Fibroblast of skin of scalp (primary cell): ENCODE measurements at places on chromosomes 4 and X.
A peak's percentile ranks its signal among the peaks of the same experiment; 100 is the strongest.

GRCh38 chr4:128550060-128550459 is 259.4 kb upstream of the JADE1 start:
- no peak for DNase-seq

DNA sequence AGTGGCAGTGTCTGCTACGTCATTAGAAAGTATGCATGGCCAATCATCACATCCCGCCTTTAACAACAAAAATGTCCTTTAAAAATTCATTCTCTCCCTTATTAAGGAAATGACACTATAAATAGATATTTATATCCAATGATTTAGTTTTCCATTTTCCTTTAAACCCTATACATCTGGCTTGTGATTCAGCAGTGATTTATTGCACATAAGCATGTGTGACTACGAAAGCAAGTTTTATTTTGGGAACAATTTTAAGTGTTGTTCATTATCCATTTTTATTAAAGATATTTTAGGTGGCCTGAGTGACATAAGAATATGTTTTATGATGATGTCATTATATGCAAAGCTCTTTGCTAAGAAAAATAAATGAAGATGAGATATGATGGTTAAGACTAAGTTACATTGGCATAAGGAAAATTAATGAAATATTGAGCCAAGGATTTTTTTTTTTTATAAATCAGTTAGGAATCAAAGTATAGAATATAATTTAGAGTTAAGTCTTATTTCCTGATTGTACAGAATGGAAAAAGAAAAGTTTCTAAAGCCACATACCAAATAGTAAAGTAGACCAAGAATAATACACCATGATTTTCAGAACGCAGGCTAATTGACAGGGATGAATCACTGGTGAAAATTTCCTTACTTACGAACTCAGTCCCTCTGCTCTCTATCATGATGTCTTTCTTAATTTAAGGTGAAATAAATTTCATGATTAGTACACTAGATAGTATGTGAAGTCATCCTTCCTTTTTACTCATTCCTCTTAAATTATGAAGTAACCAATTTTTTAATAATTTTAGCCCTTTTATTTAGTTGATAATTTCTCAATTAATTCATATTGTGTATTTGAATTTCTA is 822.4 kb downstream of the FAT4 start:
- DNase-seq: no peak

DNA sequence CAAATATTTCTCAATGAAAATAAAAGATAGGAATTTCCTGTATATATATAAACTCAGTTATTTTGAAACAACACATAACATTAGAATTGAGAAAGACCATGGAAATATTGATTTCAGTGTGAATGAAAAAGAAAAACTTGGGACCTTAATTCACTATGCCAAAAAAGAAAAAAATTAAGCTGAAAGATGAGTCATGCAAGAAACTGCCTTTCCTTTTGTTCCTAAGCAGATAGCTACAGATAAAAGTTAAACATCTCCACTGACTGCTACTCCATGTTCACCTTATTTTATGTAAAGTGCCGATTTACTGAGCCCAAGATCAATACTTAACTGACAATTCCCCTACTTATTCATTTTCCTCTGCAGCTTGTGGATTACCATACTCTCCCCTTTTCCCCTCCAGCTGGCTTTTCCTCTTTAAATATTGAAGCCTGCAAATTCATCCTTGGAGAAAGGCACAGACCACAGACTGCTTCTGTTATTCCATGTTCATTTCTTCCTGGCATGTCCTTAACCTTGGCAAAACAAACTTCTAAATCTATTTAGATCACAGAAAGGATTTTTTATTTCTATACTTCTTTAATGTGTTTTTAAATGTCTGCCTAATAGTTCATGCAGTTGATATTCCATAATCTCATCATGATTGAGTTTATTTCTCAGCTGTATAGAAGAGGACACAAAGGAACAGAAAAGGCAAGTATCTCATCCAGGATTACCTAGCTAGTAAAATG is 40.5 kb upstream of the YTHDC1 start:
- no peak for DNase-seq

DNA sequence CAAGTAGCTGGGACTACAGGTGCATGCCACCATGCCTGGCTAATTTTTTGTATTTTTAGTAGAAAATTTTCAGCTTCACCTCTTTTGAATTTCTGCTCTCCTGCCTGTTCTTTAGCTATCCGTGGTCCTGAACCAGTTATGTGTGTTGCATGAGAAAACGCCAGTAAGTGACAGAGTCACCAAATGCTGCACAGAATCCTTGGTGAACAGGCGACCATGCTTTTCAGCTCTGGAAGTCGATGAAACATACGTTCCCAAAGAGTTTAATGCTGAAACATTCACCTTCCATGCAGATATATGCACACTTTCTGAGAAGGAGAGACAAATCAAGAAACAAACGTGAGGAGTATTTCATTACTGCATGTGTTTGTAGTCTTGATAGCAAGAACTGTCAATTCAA is 13.9 kb downstream of the ALB start:
- peak; percentile 2 for DNase-seq

DNA sequence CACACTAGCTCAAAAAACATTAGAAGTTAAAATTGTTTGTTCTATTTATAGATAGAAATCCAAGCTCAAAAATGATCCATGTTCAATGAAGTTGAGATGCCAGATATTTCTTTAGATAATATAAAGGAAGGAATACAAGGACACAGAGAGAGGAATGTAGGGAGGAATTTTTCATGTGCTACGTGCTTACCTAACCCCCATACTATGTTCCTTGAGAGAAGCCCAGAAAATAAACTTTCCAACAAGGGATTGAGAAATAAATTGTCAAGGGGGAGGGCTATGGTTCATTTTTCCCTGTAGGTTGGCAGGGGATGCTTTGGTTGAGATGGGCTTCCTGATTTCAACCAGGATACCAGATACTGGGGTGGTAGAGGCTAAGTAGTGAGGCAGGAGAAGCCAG is 15.6 kb upstream of the ADH5 start:
- no peak for DNase-seq

GRCh38 chrX:31715675-31716074 is 643.8 kb upstream of the FTHL17 start:
- DNase-seq: no peak

DNA sequence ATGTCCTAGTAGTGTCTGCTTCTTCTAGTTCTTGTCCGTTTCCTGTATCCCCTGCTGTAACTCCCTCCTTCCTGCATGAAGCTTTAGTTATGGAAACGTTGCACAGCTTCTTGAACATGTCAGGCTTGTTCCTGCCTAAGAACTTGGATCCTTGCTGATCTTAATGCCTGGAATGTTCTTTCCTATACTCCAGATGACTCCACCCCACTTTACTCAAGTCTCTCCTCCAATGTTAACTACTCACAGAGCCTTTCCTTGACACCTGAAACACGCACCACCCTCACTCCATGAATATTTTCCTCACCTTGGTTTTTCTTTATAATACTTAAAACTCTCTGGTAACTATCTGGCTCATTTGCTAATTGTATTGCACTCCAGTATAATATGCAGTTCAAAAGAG is 19.4 kb downstream of the MAGEC3 start:
- DNase-seq: no peak

DNA sequence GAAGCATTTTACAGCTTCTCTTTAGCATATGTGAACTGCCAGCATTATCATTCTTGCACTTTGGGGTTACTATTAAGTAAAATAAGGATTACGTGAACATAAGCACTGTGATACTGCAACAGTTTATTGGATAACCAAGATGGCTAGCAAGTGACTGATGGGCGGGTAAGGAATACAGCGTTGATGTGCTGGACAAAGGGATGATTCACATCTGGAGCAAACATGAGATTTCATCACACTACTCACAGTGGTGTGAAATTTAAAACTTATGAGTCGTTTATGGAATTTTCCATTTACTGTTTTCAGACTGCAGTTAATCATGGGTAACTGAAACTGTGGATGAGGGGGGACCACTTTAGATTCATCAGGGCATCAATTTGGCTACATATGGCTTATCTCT is 16.0 kb downstream of the NBDY start:
- DNase-seq: peak; percentile 81

GRCh38 chr4:129098531-129099001 is 2.6 kb downstream of the C4orf33 start:
- DNase-seq: no peak

GRCh38 chrX:134570899-134571298 is 87.4 kb downstream of the PLAC1 start:
- DNase-seq: no peak

DNA sequence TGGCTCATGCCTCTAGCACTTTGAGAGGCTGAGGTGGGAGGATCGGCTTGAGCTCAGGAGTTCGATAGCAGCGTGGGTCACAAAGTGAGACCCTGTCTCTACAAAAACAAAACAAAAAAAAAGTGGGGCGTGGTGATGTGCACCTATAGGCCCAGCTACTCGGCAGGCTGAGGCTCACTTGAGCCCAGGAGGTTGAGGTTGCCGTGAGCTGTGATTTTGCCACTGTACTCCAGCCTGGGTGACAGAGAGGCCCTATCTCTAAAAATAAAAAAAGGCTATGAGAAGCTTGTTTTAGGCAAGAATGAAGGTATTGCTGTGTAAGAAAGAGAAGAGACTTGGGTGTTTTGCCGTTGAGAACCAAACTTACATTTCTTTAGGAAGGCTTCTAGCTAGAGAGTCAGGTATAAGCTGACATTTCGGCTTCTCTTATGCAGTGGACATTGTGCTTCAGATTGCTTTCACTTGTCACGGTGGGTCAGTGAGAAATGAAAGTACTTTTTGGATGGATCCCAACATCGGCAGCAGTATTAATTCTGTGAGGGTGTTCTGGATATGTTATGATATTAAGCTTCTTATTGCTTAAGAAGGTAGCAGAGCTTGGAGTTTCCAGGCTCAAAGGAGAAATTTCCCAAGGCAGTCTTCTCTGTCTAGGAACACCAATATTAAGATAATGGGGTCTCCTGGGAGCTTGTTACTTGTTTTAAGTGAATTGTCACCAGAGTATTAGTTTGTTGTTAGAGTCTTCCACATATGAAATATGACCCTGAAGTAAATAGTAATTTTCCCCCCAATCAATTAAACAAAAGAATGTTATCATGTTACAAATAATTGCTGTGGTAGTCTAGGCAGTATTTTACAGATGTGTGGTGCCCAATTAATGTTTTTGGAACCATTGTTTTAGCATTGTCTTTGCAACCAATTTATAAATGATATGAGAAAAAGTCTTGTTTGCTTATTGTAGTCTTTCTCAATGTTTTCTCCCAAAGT is 17.6 kb downstream of the TMEM131L start:
- DNase-seq: no peak

GRCh38 chr4:25865586-25865985 is 2.8 kb upstream of the SEL1L3 start:
- DNase-seq: no peak
